ENCODE measurements at places on chromosomes 12 and 14.

- DNase-seq: no peak
Measured at GRCh38 chr12:89279499-89279898, 72.8 kb downstream of the DUSP6 start.

GRCh38 chr12:110927546-110927945, 7.2 kb upstream of the MYL2 start:
- no peak for DNase-seq

DNA sequence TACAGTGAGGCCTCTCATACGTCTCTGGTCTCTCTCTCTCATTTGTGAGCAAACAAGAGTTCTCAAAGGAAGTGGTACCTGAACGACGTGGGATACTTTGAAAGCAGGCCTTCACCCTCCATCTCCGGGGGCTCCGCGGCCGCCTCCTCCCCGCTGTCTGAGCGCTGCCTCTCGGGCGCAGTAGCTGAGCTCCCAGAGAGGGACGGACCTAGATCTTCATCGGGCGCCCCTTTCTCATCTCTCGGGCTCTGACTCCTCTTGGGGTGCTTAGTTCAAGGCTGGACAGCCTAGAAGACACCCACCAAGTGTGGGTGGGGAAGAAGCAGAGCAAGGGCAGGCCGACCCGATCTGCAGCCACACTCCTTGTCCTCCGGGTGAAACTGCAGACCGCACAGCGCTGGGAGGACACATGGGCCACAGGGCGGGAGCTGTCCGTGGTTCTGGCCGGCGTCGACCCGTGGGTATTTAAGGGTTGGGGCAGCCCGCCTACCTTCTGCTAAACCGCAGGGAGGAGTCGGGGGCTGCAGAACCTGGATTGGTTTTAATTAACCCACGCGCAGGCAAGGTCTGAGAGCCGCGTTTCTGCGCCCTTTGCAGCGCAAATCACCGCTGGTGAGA, 92.7 kb downstream of the PAH start:
- peak; percentile 7 for DNase-seq

DNA sequence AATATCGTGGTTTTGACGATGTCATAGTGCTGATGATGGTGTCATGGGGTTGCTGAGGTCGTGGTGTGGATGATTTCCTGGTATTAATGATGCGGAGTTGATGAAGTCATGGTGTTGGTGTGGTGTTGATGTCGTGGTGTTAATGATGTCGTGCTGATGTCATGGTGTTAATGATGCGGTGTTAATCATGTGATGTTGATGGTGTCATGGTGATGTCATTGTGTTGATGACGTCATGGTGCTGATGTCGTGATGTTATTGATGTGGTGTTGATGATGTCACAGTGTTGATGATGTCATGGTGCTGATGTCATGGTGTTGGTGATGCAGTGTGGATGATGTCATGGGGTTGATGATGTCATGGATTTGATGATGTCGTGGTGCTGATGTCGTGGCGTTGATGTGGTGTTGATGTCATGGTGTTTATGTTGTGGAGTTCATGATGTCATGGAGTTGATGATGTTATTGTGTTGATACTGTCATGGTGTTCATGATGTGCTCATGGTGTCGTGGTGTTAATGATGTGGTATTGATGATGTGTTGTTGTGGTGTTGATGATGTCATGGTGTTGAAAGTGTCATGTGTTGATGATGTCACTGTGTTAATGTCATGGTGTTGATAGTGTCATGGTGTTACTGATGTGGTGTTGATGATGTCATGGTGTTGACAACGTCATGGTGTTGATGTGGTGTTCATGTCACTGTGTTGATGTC, 48.5 kb upstream of the RIMBP2 start:
- DNase-seq: peak; percentile 83

DNA sequence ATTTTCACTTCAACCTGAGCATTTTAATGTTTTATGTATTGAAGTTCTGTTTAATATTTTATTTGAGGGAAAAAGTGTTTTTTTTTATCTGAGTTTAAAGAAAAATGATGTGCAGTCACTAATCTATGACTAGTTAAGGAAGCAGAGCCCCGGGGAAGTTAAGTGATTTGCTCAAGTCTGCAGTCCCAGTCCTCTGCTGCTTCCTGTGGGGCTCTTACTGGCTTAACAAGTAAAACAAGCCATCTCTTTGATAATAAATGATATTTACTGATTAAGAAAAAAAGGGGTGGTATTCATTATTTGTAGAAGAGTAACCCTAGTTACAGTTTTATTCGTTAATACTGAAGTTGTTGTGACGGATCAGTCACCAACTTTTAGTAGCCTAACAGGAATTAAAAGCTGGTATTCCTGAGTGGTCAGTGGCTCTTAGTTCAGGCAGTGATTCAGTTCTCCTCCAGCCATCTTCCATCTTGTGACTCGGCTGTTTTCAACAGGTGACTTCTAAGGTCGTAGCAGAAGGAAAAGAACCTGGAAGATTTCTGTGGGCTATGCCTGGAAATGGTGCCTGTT, 21.7 kb downstream of the BICDL1 start:
- DNase-seq: no peak

DNA sequence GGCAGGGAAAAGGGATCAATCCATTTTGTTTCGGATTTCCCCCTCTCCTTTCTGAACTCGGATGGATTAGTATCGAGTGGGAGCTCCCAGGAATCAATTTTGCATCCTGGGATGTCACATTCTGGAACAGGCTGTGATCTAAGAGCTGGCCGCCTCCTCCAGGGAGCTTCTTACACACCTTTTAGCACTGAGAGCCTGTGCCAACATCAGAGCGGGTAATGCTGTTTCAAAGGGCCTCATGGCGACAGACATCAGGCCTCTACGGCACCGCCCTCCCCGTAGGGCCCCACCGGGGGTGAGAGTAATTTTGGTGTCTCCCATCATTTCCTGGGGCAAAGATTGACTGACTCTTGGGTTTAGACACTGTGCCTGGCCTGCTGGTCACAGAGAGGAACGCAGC, 2.7 kb downstream of the GALNT9 start:
- DNase-seq: no peak

GRCh38 chr12:44511289-44511688, 364.8 kb downstream of the NELL2 start:
- no peak for DNase-seq

- no peak for DNase-seq
Measured at GRCh38 chr14:65282896-65283253, 129.7 kb upstream of the FUT8 start.

- DNase-seq: no peak
Measured at GRCh38 chr14:61854898-61855297, 92.7 kb downstream of the SNAPC1 start.

Measured in erythroblast (primary cell).